Frontal cortex (tissue), 4 donors: ENCODE measurements at places on chromosomes 5 and 9. TPM values are rescaled to one million over a fixed set of nuclear protein-coding genes. Genes with fewer than 3 reads are reported as not detected.

Gene SPINK6
- not detected for total RNA-seq

- DNase-seq = no peak
Measured at GRCh38 chr5:82104872-82105271, 133.0 kb downstream of the ATG10 start.

GRCh38 chr5:156529892-156530291, 202.9 kb downstream of the SGCD start:
- no peak for DNase-seq

DNA sequence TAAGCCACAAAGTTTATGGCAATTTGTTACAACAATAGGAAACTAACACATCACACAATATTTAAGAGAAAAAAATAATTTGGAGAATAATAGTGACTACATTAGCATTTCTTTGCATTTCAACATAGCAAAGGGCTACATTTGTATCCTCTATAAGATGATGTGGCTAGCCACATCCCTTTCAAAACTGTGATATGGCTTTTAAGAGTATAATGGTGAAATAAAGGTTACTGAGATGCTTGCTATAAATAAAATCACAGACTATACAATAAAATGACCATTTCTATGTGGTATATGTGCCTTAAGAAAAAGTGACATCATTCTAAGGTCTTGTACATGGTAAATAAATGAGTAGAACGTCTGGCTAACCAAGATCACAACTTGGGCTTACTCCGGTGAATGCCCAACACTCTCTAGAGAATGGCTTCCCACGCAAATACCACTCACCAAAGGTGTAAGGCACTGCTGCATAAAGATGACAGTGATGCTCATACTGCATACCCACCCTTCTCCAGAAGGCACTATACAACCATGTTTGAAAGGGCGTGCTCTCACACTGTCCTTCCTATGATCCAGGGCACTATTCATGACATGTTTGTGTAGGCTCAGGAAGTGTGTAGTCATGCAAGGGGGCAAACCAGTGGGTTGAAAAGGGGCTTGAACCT, 286.5 kb downstream of the MLLT3 start:
- DNase-seq = no peak

DNA sequence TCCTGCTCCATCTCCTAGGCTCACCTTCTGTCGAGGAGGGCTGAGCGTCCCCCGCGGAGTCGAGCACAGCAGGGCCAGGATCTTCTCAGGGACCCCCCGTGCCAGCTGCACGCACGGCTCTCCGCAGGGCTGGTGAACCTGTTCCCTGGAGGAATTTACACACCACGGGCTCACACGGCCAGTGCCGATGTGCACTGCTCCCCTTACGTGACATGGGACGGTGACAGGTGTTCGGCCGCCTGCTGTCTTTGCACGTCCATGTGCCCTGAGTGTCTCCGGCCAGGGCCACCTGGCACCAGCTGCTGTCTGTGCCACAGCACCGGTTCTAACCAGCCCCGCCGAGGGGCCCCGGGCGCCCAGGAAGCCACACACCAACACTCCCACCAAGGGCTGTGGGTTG, 8.7 kb upstream of the AGPAT2 start:
- no peak for DNase-seq
